ENCODE measurements at places on chromosomes 3 and 15. TPM values are rescaled to one million over a fixed set of nuclear protein-coding genes. Genes with fewer than 3 reads are reported as not detected.

The ALDH1A3 gene
- total RNA-seq, result 69.9 TPM

The TRH gene
- 2.1 TPM for total RNA-seq

The GOLGA6L10 gene
- 23.3 TPM for total RNA-seq

The MB21D2 gene
- 29.2 TPM for total RNA-seq

The ADCY5 gene
- total RNA-seq, result 33.6 TPM

DNA sequence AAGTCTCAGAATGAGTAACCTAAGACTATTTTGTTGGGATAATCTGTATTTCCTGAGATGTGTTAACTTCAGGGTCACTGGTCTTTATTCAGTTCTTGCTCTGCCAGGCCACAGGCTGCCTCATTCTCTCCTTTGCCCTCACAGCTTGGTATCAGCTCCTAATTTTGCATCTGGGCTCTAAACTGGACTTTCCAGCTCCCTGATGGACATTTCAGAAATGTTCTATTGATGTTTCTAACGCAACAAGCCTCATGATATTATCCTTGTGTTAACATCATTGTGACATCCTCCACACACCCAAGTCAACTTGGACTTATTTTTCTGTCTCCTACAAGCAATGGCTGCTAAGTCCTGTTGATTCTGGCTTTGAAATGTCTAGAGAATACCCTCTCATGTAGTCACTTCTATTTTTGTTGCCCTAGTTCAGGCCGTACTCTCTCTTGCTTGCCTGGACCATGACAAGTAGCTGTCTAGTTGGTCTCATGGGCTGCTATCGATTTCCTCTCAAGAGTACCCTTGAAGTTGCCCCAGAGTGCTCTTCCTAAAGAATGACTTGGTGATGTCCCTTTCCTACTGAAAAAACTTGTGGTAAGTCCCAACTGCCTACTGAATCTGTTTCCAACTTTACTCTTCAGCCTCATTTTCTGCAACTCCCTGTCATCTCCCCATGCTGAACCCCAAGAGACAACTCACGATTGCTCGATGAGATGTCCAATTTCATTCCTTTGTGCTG, 52.7 kb downstream of the CHST2 start:
- H3K27ac ChIP-seq, result no peak overlapping the region
- H3K36me3 ChIP-seq, result no peaks in the 10 kb centered on the region
- no peaks in the 10 kb centered on the region for H3K27me3 ChIP-seq
- H3K4me3 ChIP-seq, result no peak overlapping the region
- no peak for DNase-seq
- no peaks in the 10 kb centered on the region for H3K4me1 ChIP-seq

DNA sequence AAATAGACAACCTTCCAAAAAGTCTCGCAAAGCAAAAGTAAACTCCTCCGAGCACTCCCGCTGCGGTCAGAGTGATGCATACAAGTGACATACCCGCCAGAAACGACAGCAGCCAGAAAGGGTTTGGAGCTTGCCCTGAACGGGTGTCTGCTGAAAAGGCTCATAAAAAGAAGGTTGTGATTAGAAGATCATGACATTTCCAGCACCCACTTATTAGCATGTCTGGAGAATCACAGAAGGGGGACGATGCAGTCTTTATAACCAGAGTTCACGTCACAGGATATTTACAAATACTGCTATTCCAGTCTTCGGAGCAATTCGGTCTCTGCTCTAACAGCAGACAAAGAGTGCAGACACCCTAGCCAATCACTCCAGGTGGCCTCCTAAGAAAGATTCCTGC, 59.1 kb upstream of the FRMD4B start:
- DNase-seq, result no peak
- no peak overlapping the region for H3K27ac ChIP-seq
- no peaks in the 10 kb centered on the region for H3K4me1 ChIP-seq

- H3K36me3 ChIP-seq, result no peaks in the 10 kb centered on the region
- no peak overlapping the region for H3K27ac ChIP-seq
- DNase-seq, result no peak
- H3K27me3 ChIP-seq, result no peaks in the 10 kb centered on the region
Observed at GRCh38 chr3:150675587-150675986, 28.1 kb downstream of the ERICH6 start.

DNA sequence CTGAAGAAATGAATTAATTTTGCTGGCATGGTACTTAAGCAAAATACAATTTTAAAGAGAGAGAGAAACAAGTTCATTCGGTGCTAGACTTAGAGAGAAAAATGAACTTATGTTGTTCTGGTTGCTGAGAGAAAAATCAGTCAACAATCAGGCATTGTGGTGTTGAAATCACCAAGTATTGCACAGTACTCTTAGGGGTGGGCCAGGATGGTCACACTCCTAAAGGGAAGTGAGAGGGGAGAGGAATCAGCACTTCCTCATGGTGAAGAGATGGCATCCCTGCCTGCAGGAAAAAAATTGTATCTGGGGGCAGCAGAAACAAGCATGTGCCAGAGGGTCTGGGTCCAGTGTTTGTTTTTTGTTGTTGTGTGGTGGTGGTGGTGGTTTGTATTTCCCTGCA, 7.0 kb upstream of the DMXL2 start:
- H3K4me1 ChIP-seq, result no peaks in the 10 kb centered on the region
- H3K27me3 ChIP-seq, result no peaks in the 10 kb centered on the region
- no peak for DNase-seq

DNA sequence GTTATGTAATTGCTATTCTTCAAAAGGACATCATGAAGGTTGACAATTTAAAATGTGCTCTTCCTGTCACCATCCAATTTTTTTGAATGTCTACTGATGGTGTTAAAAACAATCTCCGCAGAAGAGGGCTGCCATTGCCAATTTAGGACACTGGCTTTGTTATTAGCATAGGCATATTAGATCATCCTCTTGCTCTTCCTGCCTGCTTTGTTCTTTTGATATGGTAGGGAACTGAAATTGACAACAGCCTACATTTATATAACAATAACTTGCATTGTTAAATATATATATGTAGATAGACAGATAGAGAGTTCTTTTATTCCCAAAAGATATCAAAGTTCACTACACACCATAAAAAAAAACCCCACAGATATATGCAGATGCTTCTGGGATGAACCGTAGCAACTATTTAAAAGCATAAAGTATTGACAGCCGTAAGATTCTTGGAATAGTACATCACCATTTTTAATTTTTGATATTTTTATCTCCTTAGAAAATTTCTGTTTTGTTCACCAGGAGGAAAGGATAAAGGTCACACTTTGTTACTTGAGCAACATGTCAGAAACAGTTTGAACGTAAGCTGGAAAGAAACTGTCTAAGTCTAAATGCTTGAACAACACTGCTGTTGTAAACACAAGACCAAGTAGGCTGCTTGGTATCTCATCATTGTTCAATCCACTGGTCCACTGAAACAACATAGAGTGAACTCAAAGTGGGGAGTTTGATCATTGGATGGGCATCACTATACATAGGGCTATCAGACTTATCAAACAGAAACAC, 66.5 kb downstream of the MDFIC2 start:
- no peak for DNase-seq
- no peaks in the 10 kb centered on the region for H3K27me3 ChIP-seq
- H3K4me1 ChIP-seq, result no peaks in the 10 kb centered on the region
- no peak overlapping the region for H3K4me3 ChIP-seq
- no peak overlapping the region for H3K27ac ChIP-seq

GRCh38 chr3:157398598-157398997, 38.1 kb upstream of the PTX3 start:
- DNase-seq, result no peak
- H3K27me3 ChIP-seq, result no peaks in the 10 kb centered on the region
- H3K27ac ChIP-seq, result no peak overlapping the region
- H3K36me3 ChIP-seq, result no peaks in the 10 kb centered on the region
- no peaks in the 10 kb centered on the region for H3K4me1 ChIP-seq

- H3K4me1 ChIP-seq, result no peaks in the 10 kb centered on the region
- no peak overlapping the region for H3K4me3 ChIP-seq
Observed at GRCh38 chr3:154759966-154760365, 320.2 kb upstream of the MME start.

GRCh38 chr3:128748557-128748956, 22.6 kb downstream of the RAB7A start:
- DNase-seq, result peak; percentile 4
- no peak overlapping the region for H3K27ac ChIP-seq
- no peak overlapping the region for H3K4me3 ChIP-seq
- no peaks in the 10 kb centered on the region for H3K27me3 ChIP-seq
- H3K4me1 ChIP-seq, result no peaks in the 10 kb centered on the region

GRCh38 chr15:57472861-57473260, 96.6 kb downstream of the CGNL1 start:
- no peaks in the 10 kb centered on the region for H3K36me3 ChIP-seq
- H3K4me1 ChIP-seq, result no peaks in the 10 kb centered on the region
- no peak overlapping the region for H3K4me3 ChIP-seq
- H3K27ac ChIP-seq, result no peak overlapping the region

DNA sequence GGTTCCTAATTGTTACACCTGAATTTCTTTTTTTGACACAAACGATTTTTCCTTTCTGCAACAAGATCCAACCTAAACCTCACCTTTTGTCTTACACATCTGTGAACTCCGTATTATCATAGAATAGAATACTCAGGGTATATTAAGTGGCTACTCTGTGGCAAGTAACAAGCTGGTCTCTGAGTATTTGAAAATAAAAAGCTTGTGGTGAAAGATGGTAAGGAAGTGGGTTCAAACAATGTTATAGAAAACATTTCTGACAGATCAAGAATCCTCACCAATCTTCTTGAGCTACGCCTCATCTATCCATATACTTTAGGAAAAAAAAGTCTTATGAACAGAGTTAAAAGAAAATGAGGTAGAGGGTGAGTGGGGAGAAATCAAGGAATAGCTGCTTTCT, 3.5 kb upstream of the ANKRD28 start:
- no peaks in the 10 kb centered on the region for H3K36me3 ChIP-seq
- H3K27me3 ChIP-seq, result no peaks in the 10 kb centered on the region
- H3K27ac ChIP-seq, result no peak overlapping the region
- H3K4me1 ChIP-seq, result peaks cover 4% of the 10 kb centered on the region
- no peak overlapping the region for H3K4me3 ChIP-seq

DNA sequence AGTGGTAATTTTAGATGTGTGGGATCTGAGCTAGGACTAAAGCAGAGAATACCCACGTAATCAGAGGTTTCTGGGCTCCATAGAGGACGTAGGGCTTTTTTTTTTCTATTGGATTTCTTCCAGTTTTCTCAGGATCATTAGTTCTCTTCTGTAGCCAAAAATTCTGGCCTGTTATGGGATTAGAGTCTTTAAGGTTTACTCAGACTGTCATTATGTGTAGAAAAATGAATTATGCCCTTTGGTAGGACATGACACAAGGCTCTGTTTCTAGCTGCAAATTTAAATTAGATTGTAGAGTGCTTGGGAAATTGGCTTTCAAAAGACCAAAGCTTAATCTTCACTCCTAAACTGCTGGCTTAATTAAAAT, 1.9 kb downstream of the SETD5 start:
- DNase-seq, result no peak
- no peaks in the 10 kb centered on the region for H3K36me3 ChIP-seq
- H3K27ac ChIP-seq, result peak overlapping the region; percentile 87
- H3K4me3 ChIP-seq, result peak overlapping the region; percentile 83
- H3K27me3 ChIP-seq, result no peaks in the 10 kb centered on the region

DNA sequence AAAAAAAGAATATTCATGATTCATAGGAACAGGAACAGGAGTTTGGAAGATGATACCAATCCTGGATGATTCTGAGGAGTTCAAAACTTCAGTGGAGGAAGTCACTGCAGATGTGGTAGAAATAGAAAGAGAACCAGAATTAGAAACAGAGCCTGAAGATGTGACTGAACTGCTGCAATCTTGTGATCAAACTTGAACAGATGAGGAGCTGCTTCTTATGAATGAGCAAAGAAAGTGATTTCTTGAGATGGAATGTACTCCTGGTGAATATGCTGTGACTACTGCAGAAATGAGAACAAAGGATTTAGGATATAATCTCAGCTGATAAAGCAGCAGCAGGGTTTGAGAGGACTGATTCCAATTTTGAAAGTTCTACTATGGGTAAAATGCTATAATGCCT, 72.7 kb downstream of the GSK3B start:
- no peak for DNase-seq
- H3K4me1 ChIP-seq, result no peaks in the 10 kb centered on the region
- no peaks in the 10 kb centered on the region for H3K27me3 ChIP-seq
- no peaks in the 10 kb centered on the region for H3K36me3 ChIP-seq
- no peak overlapping the region for H3K4me3 ChIP-seq
- no peak overlapping the region for H3K27ac ChIP-seq

GRCh38 chr15:92877000-92877399, 23.1 kb upstream of the CHD2 start:
- H3K4me1 ChIP-seq, result peaks cover 50% of the 10 kb centered on the region
- H3K27me3 ChIP-seq, result no peaks in the 10 kb centered on the region
- H3K27ac ChIP-seq, result peak overlapping the region; percentile 91
- H3K36me3 ChIP-seq, result no peaks in the 10 kb centered on the region
- DNase-seq, result no peak

DNA sequence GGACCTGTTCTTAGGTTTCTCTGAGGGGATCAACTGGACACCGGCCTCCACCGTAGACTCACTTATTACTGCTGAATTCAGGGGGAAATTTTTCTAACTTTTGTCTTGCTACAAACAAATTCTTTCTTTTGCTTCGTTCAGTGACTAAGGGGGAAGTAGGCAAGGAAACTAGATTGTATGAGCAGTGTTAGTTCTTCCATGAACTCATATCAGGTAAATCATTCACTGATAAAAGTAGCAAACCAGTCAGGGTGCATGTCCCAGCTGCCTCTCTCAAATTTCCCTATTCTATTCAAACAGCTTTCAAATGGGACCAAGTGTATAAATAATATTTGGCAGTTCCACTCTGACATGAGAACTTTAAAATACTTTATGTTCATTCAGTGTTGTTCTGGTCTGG, 7.3 kb upstream of the CCDC13 start:
- H3K4me3 ChIP-seq, result no peak overlapping the region
- DNase-seq, result no peak
- no peak overlapping the region for H3K27ac ChIP-seq
- no peaks in the 10 kb centered on the region for H3K36me3 ChIP-seq

DNA sequence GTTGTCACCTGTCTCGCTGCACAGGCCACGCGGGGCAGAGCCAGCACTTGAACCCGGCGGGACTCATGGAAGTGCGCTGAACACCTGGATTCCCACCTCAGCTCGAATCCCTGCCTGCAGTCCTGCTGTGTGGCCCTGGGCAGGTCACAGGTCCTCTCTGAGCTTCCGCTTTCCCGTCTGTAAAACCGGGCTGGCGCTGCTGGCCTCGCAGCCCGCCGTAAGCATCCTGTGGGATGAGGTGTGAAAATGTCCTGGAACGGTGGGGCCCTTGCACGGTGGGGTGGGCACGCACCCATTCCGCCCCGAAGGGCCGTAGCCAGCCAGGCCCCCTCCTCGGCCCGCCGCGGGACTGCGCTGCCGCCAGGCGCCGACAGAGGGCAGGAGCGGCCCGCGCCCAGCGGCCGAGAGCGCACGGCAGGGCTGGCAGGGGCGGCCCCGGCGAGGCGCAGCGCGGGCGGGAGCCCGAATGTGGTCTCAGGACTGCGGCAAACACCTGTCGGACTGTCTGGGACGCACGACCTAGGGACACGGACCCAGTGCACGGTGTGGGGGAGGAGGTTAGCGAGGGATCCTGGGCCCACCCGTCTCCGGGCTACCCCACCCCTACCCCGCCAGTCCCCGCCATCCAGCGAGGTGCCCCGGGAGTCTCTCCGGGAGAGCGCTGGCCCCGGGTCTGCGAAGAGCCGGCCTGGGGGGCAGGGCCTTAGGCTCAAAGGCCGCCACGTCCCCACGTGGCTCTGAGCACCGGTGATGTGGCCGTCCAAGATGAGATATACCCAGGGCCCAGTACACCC, 40.4 kb downstream of the DNAJB8 start:
- peak; percentile 41 for DNase-seq
- H3K27ac ChIP-seq, result no peak overlapping the region
- H3K4me3 ChIP-seq, result peak overlapping the region; percentile 24
- no peaks in the 10 kb centered on the region for H3K4me1 ChIP-seq

- H3K36me3 ChIP-seq, result no peaks in the 10 kb centered on the region
- no peak overlapping the region for H3K27ac ChIP-seq
- H3K4me1 ChIP-seq, result no peaks in the 10 kb centered on the region
- DNase-seq, result no peak
- H3K27me3 ChIP-seq, result no peaks in the 10 kb centered on the region
Observed at GRCh38 chr3:43031889-43032545, 52.9 kb downstream of the GASK1A start.

All from testis (tissue), 5 donors.